ENCODE measurements at places on chromosomes 4 and X.

DNA sequence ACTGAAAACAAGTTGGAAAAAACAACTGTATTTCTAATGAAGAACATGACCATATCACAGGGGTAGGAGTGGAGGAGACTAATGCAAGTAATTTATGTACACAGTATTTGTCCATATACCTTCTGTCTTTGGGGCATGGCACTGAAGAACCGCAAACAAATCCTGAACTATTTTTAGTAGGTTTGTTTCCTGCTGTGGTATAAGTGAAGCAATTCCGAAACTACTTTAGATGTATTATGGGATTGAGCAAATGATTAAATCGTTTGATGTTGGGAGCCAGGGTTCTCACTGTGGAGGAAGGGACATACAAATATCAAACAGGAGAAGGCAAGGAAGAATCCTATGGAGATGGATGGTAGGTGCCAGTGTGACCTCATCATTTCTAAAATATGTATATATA lies 18.9 kb upstream of the SH3KBP1 start:
- no peak for DNase-seq

- DNase-seq: peak; percentile 33
Observed at GRCh38 chr4:186587416-186588018, 32.1 kb upstream of the MTNR1A start.

DNA sequence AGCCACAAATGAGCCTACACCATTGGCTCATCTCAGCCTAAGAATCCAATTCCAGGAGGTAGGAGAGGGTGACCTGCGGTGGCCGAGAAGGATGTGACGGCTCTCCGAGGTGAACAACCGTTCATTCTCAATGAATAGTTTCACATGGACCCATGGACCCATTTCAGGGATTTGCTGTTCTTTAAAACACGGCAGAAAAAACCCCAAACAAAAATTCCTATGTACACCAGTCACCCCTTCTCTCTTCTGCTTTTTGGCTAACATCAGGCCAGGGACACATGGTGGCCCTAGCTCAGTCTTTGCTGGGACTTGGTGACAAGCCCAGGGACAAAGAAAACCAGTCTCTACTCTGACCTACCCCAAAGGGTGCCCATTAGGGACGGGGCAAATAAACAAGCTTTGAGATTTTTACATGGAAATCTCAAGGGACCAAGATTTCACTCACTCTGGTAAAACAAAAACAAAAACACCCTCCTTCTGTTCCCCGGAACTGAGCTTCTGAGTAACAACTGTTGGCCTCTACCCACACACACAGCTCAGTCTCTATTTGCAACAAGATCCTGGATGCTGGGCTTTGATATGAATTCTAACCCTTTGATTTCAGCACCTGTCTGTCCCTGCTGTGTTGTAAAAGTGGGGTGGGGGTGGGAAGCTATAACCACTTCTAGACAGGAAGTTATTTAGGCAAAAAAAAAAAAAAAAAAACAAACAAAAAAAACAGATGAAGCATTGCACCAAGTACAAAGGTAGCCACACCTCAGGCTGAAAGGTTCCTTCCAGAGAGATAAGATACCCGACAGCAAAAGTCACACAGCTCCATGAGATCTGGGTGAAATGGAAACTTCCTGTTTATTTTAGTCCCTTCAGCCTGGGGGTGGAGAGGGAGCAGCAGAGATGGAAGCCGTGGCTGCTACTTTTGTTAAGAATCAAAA lies 49.0 kb downstream of the DDX3X start:
- peak; percentile 2 for DNase-seq

GRCh38 chr4:27078934-27079455 lies 218.4 kb downstream of the STIM2 start:
- no peak for DNase-seq

GRCh38 chr4:158912806-158913205 lies 144.0 kb downstream of the FNIP2 start:
- DNase-seq: no peak

- DNase-seq: no peak
Observed at GRCh38 chrX:103513476-103514108, 5.7 kb downstream of the RAB40A start.

DNA sequence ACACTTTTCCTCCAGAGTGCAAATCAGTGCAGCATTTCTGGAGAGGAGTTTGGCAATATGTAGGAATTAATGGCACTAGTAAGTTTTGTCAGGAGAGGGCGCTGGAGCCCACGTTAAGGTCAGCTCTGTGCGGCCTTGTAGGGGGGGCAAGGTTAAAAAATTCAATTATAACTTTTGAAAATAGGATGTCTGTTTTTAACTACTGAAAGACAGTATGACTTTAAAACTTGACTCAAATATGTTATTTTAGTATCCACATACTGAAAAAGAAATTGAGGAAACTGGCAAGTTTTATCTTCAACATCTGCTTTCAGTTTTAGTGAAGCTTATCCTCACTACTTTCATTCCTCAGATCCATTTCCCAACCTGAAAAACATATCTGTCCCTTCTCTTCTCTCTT lies 30.9 kb upstream of the HSD17B13 start:
- peak; percentile 13 for DNase-seq

- no peak for DNase-seq
Observed at GRCh38 chr4:163806653-163807052, 312.2 kb downstream of the TMA16 start.

DNA sequence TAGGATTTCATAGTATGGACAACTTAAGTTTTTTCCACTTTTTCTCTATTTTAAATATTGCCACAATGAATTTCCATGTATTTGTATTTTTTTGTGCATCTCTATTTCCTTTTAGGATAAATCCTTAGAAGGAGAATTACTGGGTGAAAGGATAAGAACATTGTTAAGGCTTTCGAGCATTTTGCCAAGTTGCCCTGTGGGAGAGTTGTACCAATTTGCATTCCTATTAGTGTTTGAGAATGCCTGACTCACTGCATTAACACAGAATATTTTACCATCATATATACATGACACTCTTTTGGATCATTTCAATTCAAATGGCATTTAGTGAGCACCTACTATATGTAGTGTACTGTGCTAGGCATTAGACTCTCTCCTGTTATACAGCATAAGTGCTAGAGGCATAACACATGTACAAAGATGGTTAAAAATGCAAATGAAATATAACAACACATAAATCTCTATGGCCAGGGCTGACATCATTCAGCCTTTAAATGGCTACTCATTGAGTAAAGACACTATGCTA lies 57.0 kb downstream of the PLAC1 start:
- DNase-seq: no peak

- no peak for DNase-seq
Observed at GRCh38 chrX:19535476-19535875, 20.2 kb upstream of the MAP3K15 start.

DNA sequence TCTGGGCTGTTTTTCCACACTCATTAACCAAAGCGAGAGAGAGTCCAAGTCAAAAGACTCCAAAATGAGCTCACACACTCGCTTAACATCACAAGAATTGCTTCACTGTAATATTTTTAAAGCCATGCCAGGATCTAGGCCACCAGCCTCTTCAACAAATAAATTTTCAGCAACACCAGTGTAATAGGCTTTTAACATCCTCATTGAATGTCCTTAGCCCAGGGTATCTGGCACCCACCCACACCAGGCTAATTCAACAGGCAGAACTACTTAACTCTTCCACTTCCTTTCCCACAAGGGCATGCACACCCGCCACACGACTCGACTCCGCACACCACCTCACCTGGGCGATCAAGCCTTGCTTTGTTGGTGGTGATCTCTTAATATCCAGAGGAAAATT lies 34.2 kb downstream of the FAT1 start:
- DNase-seq: no peak

- no peak for DNase-seq
Observed at GRCh38 chr4:103996064-103996463, 276.3 kb upstream of the TACR3 start.

- DNase-seq: no peak
Observed at GRCh38 chr4:185909972-185910371, 98.0 kb upstream of the SORBS2 start.

DNA sequence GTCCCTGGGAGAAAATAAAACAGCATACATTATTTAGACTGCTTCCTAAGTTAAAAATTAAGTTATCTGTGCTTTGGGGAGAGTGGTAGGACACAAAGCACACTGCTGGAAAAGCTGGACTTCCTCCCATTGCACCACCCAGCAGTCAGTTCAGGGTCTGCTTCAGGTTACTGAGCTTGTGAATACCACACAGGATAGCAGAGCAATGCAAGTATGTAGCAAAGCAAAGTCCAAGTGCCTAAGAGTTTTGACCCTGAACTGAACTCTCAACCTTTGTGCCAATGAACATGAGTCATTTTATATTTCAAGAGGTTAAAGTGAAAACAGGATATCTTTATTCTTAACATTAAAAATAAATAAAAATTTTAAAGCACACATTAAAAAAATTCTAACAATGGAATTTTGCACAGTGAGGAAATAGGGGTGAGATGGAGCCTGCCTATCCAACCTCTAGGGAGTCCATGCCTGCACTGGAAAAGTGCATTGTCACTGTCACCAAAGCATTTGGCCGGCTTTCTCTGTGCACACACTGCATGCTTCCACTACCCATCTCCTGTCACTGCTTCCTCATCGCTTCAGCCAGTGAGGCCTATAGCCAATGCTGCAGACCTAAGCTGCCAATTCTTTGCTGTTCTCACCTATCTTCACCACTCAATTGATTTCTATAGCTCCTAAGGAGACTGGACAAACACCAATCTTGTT lies 50.9 kb downstream of the ABCG2 start:
- no peak for DNase-seq

All from stimulated activated naive CD4-positive, alpha-beta T cell (primary cell).